ENCODE measurements at places on chromosomes 5 and 9. TPM values are rescaled to one million over a fixed set of nuclear protein-coding genes. Genes with fewer than 3 reads are reported as not detected.

DNA sequence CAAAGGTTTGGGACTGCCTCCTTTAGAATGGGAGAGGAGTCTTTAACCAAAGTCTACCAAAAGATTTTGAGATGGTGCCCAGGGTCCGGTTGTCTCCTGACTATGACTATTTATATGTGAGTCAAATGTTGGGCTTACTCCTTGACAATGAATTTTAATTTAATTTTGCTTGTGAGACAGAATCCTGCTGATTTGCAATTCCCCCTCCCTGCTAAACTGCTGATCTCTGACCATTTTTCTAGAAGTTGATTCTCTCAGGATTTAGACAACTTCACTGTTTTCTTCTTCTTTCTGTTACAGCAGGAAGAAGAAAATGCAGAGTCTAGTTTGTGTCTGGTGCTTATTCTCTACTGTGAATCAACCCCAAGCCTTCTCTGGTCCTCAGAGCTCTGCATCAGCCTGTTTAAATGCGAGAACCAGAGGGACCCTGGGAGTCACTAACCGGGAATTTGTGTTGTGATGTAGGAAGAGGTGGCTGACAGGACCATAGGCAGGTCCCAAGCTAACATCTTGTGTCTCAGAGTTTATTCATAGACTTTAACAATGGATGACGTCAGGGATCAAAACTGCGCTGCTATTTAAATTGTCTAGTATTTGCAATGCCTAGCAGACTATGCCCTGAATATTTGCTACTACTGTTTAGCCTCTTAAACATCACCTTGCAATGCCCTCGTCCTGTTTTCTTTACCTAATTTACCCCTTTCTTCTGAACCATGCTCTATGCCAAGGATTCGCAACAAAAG lies 124.0 kb upstream of the TAF11L2 start:
- DNase-seq = no peak

- no peak for DNase-seq
These were observed 790.1 kb downstream of the EFNA5 start for GRCh38 chr5:106880656-106881055.

- no peak for DNase-seq
These were observed 61.8 kb upstream of the TRPM3 start for GRCh38 chr9:71183251-71183650.

DNA sequence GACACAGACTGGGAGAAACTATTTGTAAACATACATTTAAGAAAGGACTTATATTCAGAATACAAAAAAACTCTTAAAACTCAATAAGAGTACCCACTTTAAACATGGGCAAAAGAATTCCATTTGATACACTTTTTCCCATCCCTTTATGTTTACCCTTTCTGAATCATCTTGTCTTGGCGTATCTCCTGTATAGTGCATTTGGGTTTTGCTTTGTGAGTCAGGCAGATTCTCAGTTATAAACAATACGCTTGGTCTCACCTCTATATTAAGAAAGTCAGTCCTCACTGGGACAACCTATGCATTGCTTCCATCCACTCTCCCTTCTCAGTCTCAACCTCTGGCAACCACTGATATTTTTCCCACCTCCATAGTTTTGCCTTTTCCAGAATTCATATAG lies 27.3 kb upstream of the ADAMTS6 start:
- DNase-seq = no peak

DNA sequence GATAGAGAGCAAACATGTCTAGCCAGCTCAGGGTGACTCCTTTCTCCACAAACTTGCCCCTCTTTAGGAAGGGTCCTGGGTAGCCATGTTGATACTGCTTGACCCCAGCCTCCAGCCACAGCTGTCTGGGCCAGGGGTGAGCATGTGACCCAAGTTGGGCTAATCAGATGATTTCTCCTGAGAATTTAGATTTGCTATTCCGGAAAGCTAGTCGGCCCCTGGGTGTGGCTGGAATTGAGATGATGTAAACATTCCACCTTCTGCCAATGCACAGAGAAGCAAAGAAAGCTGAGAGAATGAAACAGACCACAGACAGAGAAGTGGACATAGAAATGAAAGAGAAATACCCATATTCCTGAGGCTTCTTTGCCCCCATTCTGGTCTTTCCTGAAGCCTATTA lies 17.8 kb upstream of the B4GALT1 start:
- DNase-seq = no peak

DNA sequence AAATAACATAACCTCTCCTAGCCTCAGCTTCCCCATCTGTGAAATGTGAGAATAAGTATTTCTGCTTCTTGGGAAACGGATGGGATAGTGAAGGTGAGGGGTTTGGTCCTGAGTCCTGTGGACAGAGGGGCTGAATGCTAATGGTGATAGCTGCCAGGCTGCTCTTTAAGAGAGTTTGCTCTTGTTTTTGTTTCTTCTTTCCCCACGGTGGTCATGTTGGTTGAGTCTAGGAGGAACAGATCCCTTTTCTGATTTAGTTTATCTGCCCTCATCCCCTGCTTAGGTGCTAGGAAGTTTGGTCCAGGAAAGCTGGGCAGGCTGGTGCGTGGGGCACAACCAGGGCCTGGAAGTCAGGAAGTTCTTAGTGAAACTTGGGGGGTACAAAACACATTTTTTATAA lies 7.7 kb upstream of the PITX1 start:
- DNase-seq = no peak

DNA sequence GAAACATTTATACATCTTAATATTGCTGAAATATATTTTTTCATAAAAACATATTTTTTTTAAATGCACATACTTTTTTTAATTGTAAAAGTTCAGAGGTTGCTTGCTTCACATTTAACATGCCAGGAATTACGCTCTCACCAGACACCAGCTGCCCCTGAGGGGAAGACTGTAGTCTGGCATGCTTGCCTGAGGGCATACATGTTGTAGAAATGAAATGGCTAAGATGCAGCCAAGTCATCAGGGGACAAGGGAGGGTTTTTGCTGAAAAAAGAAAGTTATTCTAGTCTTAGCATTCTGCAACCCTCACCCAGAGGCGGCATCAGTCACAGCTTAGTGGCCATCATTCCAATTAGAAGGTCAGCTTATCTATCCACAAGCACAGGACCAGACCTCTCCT lies 426.7 kb upstream of the FTMT start:
- DNase-seq = no peak

DNA sequence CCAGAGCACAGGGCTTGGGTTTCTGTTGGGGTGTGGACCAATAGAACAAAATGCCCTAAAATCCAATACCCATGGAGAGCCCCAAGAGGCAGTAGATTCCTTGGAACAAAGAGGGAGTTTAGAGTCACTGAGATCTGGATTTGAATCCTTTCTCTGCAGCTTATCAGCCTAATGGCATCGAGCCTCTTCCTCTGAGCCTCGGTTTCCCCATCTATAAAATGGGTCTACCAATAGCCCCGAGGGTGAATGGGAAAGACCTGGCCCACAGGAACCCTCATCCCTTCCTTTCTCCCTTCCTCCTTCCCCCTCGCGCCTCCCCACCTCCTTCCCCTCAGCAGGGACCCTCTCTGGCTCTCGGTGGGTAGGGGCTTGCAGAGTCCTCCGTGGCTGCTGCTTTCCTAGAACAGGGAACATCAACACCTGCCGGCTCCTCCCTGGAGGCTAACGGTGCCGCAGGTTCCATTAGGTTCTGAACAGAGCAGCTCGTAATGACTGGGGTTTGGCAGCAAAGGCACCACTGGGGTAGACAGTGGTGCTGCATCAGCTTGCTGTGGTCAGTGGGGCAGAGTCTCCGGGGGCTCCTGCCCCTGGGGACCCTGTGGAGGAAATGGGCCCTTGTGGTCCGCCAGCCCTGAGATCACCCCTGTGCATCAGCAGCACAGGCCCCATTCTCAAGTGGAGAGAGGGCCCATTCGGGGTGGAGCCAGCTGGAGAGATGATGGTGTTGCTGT lies 40.3 kb downstream of the NEK6 start:
- DNase-seq = no peak

PDGFRB gene
- not detected for polyA plus RNA-seq
